Mesothelial cell of epicardium (in vitro differentiated cells): ENCODE measurements at places on chromosomes 5 and 9. TPM values are rescaled to one million over a fixed set of nuclear protein-coding genes. Genes with fewer than 3 reads are reported as not detected.

LPAR1 gene
- total RNA-seq: 34.3 to 40.3 TPM (median 39.6 TPM) in 3 replicates

PCDHAC1 gene
- total RNA-seq: 9.2 to 10.1 TPM (median 9.7 TPM) in 3 replicates

FBXL7 gene
- total RNA-seq: 68.8 to 70.7 TPM (median 70.0 TPM) in 3 replicates

KIAA0825 gene
- total RNA-seq: 5.3 to 5.6 TPM (median 5.4 TPM) in 3 replicates
